ENCODE measurements at places on chromosomes 11 and 22.

- no peak for DNase-seq
Measured at GRCh38 chr11:22389526-22390282, 51.5 kb downstream of the SLC17A6 start.

DNA sequence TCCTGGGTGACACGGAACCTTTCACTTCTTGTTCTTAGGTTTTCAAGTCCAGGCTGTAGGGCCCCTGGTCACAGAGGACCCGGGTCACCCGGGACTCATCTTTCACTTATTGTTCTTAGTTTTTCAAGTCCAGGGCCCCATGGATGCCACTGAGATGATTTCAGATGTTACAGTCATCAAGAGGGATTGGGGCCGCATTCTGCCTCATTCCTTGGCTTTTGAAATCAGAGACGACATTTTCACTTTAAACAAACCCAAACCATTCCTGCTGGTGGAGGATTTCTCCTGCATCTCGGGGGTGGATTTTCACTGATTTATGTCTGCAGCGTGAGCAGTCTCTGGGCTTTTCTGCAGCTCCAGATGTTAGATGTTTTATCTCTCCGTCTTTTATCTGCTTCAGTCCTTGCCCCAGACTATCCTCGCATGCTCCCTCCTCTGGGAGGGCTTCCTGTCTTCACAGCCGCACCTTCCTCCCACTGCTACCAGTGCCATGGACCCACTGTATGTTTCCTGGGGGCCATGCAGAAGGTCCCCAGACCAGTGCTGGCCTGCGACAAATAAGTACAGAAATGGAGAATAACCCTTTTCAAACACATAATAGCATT, 27.4 kb downstream of the FBLN1 start:
- DNase-seq = no peak

DNA sequence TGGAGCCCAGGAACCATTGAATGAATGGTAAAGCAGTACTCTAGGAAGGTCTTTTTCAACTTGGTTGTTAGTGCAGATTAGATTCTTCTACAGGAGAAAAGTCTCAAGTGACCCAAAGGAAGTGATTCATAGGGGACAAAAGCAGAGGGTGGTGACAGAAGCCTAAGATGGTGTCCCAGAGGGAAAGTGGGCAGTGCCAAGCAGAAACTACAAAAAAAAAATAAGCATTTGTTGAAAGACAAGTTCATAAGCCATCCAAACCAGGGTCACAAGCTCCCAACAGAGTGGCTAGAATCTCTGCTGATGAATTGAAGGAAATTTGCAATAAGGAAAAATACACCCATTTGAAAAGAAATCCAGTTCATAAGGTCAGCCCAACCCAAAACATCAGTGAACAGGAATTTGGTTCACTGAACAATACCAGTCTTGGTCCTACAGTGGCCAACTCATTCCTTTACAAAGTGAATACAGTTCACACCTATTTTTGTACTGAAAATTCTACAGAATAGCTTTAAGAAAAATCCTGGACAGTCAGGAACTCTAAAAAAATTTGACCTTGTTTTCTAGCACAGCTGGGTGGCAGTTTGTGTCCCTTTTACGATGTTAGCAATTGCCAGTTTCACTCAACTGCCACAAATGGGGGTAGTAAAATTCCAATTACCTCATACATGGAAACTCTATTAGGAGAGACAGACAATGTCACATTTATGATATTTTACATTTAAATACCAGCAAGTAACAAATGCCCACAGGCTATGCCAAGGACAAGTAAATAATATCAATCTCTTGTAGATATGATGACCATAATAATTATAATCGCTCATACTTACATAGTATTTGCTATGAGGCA, 21.6 kb upstream of the NUP160 start:
- no peak for DNase-seq

DNA sequence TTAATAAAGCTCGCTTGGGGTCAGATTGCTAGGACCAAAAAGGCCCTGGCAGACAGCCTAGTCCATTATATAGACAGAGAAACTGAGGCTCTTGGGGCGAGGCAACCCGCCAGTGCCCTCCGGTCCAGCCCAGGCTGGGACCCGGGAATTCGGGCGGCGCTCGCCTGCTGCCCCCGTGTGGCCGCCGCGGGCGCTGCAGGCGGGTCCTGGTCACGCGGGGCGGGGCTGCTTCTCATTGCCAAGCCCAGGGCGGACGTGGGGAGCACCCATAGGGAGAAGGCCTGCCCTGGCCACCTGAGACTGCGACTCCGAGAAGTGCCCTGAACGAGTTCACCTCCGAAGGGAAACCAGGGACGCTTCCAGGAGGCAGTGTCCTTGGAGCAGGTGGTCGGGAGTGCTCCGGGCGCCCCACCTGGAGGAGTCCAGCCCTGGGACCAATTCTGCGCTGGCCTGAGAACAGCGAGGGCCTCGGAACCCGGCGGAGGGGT, 36.0 kb upstream of the CSNK1E start:
- DNase-seq = peak; percentile 66
